ENCODE measurements at places on chromosomes 7 and 10. TPM values are rescaled to one million over a fixed set of nuclear protein-coding genes. Genes with fewer than 3 reads are reported as not detected.

DNA sequence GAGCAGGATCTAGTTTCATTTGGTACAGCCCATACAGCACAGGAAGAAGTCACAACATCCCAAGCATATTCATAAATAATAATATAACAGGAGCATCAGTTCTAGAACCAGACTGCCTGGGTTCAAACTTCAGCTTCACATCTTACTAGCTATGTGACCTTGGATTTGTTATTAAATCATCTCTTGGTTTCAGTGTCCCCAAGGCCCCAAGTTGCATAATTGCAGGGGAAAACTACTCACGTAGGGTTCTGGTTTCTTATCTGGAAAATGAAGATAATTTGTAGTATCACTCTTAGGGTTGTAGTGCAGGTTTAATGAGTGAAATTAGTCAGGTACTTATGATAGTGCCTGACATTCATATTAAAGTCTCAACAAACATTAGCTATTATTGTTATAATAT lies 5.5 kb upstream of the IQUB start:
- no peak for DNase-seq

Gene UNCX
- total RNA-seq = not detected

DNA sequence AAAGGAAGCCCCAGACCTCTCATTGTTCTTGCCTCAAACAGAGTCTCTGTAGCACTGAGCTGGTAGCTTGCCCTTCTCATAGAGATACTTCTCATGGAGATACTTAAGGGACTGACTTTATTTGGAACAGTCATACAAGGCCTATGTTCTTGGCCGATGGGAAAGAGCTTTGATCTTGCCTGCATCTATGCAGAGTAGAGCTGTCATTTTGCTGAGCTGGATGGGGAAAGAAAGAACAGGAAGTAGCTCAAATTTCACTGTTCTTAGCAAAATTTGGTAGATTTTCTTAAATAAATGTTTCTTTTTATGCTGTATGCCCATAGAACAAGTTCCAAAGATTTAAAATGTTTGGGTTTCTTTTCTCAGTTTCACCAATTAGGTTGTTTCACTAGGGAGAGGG lies 119.3 kb upstream of the SEC61G start:
- DNase-seq = no peak

GRCh38 chr7:30726296-30727006 lies 25.5 kb upstream of the INMT start:
- no peak for DNase-seq

- DNase-seq = no peak
Measured at GRCh38 chr7:138297526-138297925, 162.5 kb upstream of the TRIM24 start.

Gene DGKB
- not detected for total RNA-seq

- DNase-seq = peak; percentile 49
Measured at GRCh38 chr7:2242541-2243429, 759 bp downstream of the NUDT1 start.

GRCh38 chr7:90187507-90188050 lies 24.0 kb upstream of the STEAP2 start:
- DNase-seq = no peak

Gene C7orf33
- total RNA-seq = not detected

All from left lung (tissue), 14 donors.